Occipital lobe (tissue), 3 donors: ENCODE measurements at places on chromosomes 2 and 18. TPM values are rescaled to one million over a fixed set of nuclear protein-coding genes. Genes with fewer than 3 reads are reported as not detected.

Gene HOXD3
- total RNA-seq: not detected

Gene DAPL1
- total RNA-seq: not detected

Gene XDH
- total RNA-seq: not detected

Gene PLB1
- total RNA-seq: 2.3 TPM

- DNase-seq: no peak
Measured at GRCh38 chr2:99031481-99031880, 95.5 kb upstream of the CRACDL start.

DNA sequence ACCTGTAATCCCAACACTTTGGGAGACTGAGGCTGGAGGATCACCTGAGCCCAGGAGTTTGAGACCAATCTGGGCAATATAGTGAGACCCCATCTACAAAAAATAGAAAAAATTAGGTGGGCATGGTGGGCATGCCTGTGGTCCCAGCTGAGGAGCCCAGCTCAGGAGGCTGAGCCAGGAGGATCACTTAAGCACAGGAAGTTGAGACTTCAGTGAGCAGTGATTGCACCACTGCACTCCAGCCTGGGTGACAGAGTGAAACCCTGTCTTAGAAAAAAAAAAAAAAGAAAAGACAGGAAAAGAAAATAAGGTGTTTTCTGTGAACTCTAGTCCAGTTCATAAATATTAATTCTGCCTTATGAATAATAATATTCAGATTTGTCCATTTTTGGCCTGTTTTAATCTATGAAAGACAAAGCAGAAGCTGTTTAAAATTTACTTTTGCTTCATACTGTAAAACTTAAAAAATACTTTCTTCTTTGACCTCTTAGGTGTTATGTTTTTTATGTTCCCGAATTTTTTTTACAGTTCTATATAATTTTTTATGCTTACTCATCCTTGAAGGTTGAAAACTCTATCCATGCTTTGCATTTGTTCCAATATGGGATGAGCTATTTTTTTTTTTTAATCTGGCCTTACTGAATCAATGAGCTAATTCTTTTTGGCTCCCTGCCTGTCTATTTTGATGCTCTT lies 8.4 kb upstream of the ANXA4 start:
- no peak for DNase-seq

DNA sequence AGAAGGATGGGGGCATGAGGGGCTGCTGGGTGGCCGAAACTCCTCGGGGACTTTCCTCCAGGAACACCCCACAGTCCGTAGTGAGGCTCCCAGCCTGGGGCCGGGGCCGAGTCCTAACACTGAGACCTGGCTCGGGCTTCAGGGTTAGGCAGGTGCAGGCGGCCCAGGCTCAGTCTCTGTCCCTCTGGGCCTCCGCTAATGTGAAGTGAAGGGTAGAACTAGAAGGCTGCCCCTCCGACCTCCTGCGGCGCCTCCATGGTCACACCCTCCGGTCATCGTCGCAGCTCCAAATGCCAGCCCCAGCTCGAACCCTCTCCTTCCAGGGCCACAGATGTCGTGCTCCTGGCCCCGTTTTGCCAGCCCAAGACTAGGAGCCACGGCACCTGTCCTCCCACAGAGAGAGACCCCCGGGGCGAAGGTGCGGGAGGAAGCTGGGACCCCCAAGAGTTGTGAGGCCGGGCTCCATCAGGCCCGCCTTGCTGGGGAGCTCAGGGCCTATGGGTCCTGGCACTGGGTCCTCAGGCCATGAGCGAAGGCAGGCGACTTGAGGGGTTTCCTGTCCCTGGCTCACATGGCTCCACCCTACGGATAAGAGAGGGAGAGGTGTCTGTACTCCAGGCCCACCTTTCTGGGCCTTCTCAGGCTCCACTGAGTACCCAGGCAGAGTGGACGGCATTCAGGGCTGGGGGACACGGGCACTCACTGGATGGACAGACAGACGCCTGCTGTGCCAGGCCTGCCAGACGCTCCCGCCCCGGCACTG lies 797 bp downstream of the ANO7 start:
- DNase-seq: no peak

DNA sequence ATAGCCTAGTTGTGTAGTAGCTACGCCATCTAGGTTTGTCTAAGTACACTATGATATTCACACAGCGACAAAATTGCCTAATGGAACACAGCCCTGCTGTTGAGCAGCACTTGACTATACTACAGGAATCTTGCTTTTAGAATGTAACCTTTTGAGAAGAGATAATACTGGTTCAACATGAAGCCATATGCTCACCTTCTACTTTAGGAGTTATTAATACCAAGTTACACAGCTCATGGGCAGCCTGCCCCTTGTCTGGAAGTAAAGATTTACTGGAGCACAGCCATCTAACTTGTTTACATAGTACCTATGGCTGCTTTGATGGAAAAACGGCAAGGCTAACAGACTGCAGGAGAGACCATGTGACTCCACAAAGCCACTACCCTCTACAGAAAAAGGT lies 174.8 kb downstream of the DYM start:
- no peak for DNase-seq

DNA sequence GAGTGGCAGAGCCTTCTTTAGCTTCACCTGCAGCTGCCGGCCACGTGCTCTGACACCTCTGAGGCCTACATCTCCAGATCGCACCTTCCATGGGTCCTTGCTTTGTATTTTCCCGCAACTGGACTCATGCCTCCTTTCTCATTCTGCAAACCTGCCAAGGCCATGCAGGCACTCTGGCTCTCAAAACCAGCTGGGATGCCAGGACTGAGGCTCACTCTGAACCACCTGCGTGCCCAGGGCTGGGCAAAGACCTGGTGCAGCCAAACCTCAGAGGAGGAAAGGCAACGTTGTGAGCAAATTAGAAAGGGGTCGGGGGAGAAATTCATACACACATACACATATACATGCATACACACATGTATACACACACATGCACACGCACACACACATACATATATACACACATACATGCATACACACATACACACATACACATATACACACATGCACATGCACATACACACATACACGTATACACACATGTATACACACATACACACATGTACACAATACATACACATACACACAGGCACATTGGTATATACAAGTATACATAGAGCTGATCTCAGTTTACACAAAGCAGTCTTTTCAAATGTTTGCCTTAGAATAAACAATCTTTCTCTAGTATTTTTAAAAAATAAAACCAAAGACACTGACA lies 125.2 kb downstream of the RTP5 start:
- no peak for DNase-seq
